ENCODE measurements at places on chromosomes 7 and 10.

GRCh38 chr10:47340608-47341170 is 7.5 kb upstream of the RBP3 start:
- DNase-seq: peak; percentile 40

DNA sequence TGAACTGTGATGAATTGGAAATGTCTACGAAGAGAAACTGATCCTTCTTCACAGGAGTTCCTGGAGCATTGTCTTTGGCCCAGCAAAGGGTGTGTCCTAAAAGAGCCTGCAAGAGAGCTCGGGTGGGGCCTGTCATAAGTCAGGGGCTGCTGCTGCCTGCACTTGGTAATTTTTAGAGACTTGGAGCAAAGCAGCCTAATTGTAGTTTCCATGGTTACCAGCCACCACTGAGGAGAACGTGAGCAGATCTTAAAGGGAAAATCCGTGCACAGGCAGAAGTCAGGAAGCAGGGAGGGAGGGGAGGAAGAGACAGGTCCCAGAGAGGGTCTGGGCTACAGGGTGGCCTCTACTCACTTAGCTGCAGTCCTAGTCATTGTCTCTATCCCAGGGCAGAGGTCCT is 463.6 kb downstream of the PLXNA4 start:
- DNase-seq: no peak

DNA sequence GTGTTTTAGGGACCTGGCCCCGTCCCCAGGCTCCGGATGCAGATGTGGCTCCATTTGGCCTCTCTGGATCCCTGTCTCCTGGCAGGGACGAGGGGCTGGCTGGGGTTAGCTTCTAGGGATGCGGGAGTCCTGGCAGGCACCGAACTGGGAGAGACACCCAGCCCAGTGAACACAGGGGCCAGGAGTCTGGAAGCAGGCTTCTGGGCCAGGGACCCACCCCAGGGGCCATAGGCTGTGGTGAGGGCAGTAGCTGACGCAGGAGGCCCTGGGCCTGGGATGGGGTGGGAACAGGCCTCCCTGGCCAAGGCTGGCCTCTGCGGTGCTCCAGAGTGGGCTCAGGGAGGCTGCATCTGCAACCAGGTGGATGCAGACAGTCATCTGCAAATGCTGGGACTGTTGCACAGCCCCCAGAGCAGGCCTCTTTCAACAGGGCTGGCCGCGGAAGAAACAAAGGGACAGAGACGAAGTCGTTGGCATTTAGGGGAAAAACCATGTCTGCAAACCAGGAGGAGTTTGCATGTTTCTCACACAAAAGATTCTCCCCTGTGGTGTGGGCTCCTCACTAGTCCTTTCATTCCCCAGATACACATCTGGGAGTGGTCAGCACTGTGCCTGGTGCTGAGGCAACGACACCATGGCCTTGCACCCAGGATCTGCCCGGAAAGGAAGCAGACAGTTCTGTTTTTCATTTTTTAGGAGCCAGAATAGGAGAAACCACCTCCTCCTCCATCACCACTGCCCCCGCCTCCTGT is 36.4 kb upstream of the ZNF488 start:
- DNase-seq: no peak

DNA sequence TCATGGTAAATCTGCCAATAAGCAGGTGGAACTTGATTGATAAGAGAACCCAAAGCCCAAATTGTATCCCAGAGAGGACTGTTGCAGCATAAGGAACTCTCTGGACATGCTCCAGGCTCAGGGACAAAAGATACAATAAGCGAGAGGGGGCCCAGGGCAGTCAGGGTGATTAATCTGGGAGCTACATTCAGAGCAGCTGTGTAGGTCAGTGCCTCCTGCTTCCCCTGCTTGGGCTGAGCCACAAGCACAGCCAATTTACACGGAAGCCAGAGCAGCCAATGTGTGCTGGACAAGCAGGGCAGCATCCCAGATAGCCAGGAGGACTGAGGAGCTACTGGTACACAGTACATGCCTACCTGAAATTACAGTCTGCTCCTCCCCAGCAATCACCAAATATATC is 24.2 kb downstream of the MYPN start:
- no peak for DNase-seq

DNA sequence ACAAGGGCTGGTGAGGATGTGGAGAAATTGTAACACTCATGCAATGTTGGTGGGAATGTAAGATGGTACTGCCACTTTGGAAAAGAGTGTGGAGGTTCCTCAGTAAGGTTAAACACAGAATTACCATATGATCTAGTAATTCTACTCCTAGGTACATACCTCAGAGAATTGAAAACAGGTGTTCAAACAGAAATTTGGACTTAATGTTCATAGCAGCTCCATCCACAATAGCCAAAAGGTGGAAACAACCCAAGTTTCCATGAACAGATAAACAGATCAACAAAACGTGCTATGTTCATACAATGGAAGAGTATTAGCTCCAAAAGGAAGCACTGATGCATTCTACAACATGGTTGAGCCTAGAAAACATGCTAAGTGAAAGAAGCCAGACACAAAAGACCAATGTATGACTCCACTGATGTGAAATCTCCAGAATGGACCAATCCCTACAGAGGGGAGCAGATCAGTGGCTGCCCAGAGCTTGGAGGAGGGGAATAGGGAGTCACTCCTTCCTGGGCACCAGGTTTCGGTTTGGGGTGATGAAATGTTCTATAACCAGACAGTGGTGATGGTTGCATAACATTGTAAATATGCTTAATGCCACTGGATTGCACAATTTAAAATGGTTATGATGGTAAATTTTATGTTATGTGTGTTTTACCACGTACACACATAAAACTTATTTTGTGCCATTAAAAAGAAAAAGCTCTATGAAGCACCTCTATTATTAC is 5.7 kb upstream of the WDR86 start:
- DNase-seq: no peak

GRCh38 chr10:88598055-88598454 is 11.5 kb downstream of the LIPJ start:
- DNase-seq: no peak

DNA sequence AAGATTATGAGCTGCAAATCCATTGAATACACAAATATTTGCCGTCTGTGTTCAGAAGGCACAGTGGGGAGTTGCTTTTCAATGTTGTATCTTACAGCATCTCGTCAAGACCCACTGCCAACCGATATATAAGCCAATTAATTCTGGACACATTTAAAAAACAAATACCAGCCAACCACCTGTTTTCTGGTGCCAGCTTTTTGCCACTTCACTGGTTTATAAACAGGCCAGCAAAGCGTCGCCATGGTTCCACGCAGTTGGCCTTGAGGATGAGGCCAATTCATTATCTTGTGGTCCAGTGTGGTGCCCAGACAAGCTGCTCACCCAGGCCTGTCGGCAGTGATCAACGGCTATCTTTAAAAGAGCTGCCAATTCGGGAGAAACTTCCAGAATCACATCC is 321.0 kb downstream of the TCERG1L start:
- no peak for DNase-seq

DNA sequence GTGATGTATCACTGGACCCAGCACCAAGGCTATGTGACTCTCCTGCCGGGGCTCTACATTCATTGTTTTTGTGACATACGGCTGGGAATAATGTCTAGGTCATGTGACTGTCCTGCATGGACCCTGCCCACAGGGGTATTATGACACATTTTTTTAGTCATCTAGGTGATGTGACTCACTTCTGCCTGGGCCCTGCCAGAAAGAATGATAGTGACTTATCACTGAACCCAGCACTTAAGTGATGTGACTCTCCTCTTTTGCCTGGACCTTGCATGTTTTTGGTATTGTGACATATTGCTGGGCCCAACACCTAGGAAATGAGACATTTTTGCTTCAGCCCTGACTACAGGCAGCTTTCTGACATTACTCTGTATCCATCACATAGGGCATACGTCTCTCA is 51.1 kb upstream of the ZNF107 start:
- no peak for DNase-seq

GRCh38 chr10:6446711-6447110 is 133.4 kb downstream of the PRKCQ start:
- no peak for DNase-seq

GRCh38 chr10:110571093-110571743 is 3.7 kb downstream of the SMC3 start:
- no peak for DNase-seq

- DNase-seq: no peak
Measured at GRCh38 chr7:2608921-2609411, 22.8 kb upstream of the TTYH3 start.

- no peak for DNase-seq
Measured at GRCh38 chr7:38600741-38601140, 30.4 kb downstream of the AMPH start.

DNA sequence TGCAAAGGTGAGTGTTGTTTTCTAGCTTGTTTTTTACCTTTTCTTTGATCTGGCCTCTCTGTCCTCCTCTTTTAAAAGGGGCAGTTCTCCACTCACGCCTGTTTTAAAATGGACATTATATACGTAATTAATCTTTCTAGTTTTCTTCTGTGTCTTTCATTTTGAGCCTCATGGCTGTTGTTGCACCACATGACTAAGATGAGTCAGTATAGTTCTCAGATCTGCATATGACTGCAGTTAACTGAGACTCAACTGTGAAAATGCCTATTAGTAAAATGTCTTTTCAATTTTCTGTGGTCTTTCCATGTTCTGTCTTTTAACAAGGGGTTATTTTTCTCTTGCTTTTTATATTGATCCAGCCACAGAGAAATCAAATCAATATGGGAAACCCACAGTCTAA is 296.1 kb downstream of the CDK14 start:
- no peak for DNase-seq

DNA sequence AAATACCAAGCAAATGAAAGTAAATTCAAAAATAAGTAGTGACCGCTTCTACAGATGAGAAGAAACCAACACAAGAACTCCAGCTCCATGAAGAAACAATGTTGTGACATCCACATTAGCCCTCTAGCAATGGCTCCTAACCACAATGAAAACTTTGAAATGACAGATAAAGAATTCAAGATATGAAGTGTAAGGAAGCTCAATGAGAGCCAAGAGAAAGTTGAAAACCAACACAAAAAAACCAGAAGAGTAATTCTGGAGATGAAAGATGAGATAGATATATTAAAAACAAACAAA is 68.2 kb upstream of the DDC start:
- no peak for DNase-seq

GRCh38 chr10:18021725-18022480 is 70.2 kb downstream of the SLC39A12 start:
- no peak for DNase-seq

GRCh38 chr10:44860811-44861736 is 50.1 kb upstream of the TMEM72 start:
- DNase-seq: no peak

GRCh38 chr7:6271060-6271658 is 1.3 kb downstream of the CYTH3 start:
- peak; percentile 59 for DNase-seq

- DNase-seq: no peak
Measured at GRCh38 chr7:36496576-36496975, 106.9 kb downstream of the ANLN start.

DNA sequence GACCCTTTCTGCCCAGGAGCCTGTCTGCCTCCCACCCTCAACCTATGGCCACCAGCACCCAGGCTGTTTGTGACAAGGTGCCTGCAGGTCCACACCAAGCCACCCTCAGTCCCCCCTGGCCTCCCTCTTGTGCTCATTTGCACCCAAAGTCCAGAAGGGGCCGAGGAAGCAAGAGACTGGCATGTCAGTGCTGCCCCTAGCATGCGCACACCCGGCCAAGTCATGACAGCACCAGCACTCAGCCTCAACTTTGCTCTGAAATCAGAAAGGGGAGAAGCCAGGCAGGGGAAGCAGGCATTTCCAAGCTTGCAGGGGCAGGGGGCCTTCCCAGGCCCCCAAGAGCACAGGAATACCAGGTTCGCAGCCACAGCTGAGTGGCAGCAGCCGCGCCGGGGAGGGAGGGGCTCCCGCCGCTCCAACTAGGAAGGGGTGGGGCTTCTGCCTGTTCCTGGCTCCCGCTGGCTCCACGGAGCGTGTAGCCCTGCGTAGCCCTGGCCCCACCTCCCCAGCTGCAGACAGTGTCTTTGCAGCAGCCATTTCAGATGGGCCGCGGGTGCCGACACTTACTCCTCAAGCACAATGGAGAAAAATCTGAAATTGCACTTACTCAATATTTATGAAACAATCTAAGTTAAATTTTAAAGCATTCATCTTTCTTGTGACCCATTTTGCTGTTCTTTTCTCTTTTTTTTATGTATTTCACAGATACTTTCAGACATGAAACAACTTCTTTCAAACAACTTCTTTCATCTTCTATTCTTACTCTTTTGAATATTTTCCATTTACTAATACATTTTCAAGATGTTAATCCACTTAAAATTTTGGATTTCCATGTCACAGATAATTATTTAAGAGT is 54.9 kb upstream of the ABCB5 start:
- no peak for DNase-seq

DNA sequence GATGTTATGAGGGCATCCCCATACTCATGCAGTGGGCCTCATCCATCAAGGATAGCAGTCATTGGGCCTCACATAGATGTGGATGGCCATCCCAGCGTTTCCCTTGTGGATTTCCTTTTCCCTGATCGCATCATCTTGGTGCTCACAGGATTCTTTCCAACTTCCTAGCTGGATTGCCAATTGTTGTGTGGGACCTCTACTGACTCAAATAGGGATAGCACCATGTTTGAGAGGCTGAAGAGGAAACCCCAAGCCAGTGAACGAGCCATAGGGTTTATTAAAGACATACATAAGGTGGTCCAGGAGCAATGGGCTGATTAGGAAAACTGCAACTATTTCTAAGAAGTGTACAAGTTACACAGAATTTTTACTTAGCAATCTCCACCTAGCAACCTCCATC is 21.8 kb downstream of the ASZ1 start:
- no peak for DNase-seq

DNA sequence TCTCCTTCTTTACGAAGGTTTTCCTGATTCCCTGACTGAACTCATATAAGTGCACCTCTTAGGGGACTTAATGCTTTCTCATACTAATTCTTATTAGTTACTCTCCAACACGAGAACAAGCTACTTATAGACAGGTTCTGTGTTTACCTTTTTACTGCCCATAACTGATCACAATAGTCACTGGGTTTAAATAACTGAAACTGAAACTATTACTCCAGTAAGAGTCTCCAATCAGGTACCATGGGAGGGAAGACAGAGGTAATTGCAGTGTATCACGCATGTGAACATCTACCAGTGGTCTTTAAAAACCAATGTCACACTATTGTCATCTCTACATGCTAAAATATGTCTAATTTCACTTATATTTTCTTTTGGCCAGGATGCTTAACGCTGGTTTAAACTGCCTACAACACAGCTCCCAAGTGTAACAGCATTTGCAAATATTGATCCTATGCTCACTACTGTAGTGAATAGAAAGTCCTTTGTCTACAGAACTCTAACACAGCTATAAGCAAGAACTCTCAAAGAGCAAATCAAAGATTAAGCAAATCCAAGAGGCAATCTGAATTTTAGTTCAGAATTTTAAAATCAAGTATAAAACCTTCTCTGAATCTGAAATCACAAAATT is 3.6 kb downstream of the GDI2 start:
- DNase-seq: no peak

GRCh38 chr7:37289367-37289766 is 159.3 kb downstream of the ELMO1 start:
- no peak for DNase-seq

GRCh38 chr10:18713077-18713476 is 53.8 kb downstream of the ARL5B start:
- no peak for DNase-seq

GRCh38 chr10:75952093-75952492 is 520.7 kb downstream of the LRMDA start:
- DNase-seq: no peak

GRCh38 chr10:5595095-5595494 is 70.3 kb downstream of the CALML3 start:
- no peak for DNase-seq

Data from midbrain (tissue), 1 donor.